CD4-positive, alpha-beta T cell treated with Interleukin-15 for 1 hour (primary cell): ENCODE measurements at places on chromosomes 7 and 10.

DNA sequence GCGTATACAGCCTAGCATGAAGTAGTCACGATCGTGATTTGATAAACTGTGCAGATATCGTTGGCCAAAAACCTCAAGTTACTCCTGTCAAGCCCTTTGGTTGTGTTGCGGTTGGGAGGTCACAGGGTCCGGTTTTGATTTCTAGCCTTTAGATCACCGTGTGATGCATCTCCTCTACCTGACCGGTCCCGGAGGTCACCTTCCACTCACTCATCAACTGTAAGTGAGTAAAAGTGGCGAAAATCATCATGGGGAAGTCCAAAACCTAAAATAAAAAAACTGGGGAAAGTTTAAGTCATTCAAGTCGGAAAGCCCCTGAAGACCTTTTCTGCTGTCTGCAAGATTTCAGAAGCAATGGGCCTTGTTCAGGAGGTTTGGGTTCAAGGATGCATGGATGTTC lies 62.8 kb downstream of the ADARB2 start:
- DNase-seq = no peak

DNA sequence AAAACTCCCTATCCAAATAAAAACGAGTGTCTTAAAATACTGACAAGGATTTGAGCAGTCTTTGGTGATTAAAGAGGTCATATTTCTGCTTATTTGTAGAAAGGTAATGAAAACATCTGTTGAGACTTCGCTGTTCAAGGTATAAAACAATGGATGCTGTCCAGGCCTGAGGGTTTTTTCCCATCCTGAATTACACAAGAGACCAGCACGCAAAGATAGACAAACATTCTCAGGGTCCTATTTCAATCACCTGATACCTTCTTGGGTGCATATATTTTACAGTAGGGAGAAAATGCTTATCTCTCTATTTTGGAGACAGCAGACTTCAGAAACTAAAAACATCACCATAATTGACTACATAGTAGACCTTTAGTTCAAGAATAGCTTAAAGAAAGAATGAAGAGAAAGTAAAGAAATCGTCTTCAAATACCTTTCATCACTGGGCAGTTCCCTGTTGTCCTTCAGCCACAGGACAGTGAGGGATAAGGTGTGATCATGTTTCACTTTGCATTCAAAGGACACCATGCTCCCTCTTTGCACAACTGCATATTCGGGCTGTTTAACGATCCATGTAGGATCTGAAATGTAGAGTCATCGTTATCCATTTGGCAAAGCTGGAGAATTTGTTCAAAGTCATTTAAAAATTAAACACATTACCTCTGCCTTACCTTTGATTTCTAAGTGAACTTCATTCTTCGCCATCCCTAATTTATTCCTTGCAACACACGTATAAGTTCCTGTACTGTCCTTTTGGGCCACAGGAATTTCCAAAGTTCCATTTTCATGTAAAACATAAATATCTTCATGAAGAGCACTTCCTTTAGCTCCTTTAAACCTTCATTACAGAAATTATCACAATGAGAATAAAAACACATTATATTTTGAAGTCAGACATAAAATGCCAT lies 63.7 kb upstream of the LAMB4 start:
- DNase-seq = no peak

DNA sequence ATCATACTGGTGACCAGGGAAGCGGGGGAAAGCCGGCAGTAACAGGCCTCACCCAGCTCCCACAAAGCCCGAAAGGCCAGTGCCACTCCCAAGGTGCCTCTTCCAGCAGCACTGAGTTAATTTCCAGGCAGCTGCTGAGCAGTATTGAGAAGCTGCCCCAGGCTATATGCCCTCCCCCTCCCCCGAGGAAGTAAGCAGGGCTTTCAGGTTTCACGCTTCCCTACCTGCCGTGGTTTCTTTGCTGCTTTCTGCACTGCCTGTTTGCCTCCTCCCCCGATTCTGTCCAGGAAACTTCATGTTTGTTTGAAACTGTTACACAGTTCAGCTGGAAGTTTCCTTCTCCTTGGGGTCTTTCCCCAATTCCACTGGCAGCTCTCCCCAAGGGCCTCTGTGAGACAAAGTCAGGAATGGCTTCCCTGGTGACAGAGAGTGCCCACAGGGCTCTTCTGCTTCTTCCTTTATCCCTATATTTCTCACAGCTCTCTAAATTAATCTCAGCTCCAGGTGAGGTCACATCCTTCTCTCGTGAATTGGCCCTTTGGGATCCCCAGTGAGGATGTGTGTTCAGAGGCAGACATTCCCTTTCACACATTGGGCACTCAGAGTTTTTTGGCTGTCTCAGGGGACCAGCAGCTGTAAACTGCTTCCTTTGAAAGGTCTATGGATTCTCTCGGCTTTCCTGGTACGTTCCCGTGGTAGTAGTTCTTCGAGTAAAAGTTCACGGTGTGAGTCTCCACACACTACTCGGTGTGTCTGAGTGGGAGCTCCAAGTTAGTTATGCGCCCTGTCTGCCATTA lies 19.4 kb downstream of the C1GALT1 start:
- peak; percentile 38 for DNase-seq

DNA sequence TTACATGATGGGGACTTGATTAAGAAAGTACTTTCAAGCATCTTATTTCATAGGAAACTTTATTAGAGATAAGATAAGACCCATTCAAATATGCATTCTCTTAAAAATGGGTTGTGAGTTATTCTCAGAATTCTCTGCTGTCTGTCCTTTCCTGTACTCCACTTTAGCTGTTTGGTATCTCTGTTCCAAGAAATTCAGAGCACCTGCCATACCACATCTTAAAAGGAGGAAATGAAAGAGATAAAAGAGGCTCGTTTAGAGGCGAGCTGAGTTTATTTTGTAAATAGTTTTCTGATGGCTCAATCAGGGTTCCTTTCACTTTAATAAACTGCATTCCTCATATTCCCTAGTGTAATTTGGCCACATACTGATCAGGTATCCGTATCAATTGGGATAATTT lies 87.2 kb downstream of the MDFIC start:
- DNase-seq = no peak

DNA sequence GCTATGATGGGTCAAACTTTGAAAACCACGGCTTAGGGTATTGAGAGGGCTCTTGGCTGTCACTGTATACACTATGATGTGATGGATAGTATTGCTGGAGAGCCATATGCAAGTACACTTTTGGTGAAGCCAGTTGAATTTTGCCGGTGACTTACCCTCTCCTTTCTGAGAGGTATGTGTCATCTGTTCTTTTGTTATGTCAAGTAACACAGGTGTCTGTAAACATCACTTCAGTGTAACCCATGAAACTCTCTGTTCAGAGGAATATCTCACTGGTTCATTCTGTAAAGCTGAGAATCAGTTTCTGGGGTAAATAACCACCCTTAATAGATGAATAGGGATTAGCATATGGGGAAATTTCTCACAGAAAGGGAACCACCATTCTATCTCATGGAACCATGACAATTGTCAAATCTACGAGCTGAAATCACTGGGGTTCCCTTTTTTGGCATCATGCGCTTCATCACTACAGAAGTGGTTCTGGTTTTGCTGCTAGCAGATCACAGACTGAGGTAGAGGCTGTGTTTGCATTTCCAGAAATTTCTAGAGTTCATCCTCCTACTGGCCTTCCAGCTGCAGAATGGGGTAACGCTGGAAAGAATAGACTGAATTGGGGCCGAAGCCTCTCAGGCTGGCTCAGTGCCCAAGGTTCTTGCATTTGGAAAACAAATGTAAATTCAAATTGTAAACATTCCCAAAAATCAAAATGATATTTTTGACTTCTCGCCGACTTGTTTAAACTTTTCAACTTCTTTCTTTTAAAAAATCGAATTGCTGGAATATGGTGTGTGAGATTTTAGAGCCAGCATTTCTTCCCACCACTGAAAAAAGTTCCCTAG lies 83.3 kb upstream of the CREB5 start:
- no peak for DNase-seq

- DNase-seq = no peak
These were observed 348.7 kb upstream of the HPS1 start for GRCh38 chr10:98795467-98795866.

GRCh38 chr7:69790977-69791724 lies 192.9 kb downstream of the AUTS2 start:
- DNase-seq = no peak

GRCh38 chr7:8177109-8177933 lies 84.6 kb downstream of the ICA1 start:
- no peak for DNase-seq

DNA sequence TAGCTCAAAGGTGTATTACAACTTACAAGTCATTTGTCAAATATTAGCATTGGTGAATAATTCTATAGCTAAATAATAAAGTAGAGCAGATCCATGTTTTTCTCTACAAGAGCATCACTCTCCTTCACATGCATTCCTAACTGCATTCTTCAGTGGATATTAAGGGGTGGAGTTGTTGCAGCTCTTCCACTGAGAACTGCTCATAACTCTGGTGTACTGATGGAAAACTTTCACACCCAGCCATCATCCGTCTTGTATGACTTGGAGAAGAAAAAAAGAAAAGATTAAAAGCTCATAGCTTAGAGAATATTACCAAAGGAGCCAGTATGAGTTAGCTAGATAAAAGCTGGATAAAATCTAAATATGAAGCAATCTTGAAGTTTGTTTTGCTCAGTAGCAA lies 10.2 kb upstream of the FAM13C start:
- no peak for DNase-seq

GRCh38 chr7:125599387-125599786 lies 669.8 kb upstream of the POT1 start:
- no peak for DNase-seq

- DNase-seq = no peak
These were observed 113.0 kb downstream of the SGMS1 start for GRCh38 chr10:50510517-50511473.

- DNase-seq = no peak
These were observed 21.1 kb downstream of the STARD3NL start for GRCh38 chr7:38199154-38199553.

DNA sequence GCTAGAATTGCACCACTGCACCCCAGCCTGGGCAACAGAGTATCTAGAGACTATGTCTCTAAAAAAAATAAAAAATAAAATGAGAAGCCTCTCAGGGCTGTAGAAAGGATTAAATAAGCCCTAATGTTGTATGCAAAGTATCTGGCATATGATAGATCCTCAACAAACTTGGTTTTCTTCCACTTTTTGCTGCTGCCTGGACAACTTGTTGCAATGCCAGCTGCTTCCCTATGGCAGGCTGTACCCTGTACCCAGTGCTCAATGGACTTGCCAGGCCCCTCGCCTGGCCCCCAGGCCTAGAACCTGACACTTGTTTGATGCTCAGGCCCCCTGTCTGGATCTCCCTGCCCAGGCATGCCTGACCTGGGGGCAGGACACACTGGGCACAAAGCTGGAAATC lies 28.5 kb upstream of the CDH23 start:
- no peak for DNase-seq

- DNase-seq = no peak
These were observed 89.5 kb downstream of the ALOX5 start for GRCh38 chr10:45463244-45464116.

GRCh38 chr10:24513155-24513554 lies 210.5 kb downstream of the ARHGAP21 start:
- DNase-seq = no peak
